ENCODE measurements at places on chromosomes 1 and 21. TPM values are rescaled to one million over a fixed set of nuclear protein-coding genes. Genes with fewer than 3 reads are reported as not detected.

The PAPPA2 gene
- 0.06 TPM for total RNA-seq

The LEFTY1 gene
- not detected for total RNA-seq

The ITLN2 gene
- total RNA-seq, result not detected

The OR14K1 gene
- not detected for total RNA-seq

The FCRL4 gene
- not detected for total RNA-seq

The CACHD1 gene
- total RNA-seq, result not detected

The C4BPA gene
- not detected for total RNA-seq

The ELAVL4 gene
- not detected for total RNA-seq

The TMED5 gene
- 56.1 TPM for total RNA-seq

Measured in LHCN-M2 (cell line).